Activated naive CD4-positive, alpha-beta T cell treated with anti-CD3 and anti-CD28 coated beads, Interleukin-2, amount 50 U/mL, for 72 hours (primary cell): ENCODE measurements at places on chromosomes 12 and 14.

GRCh38 chr12:49767333-49767732 is 26.0 kb downstream of the TMBIM6 start:
- no peak for DNase-seq

DNA sequence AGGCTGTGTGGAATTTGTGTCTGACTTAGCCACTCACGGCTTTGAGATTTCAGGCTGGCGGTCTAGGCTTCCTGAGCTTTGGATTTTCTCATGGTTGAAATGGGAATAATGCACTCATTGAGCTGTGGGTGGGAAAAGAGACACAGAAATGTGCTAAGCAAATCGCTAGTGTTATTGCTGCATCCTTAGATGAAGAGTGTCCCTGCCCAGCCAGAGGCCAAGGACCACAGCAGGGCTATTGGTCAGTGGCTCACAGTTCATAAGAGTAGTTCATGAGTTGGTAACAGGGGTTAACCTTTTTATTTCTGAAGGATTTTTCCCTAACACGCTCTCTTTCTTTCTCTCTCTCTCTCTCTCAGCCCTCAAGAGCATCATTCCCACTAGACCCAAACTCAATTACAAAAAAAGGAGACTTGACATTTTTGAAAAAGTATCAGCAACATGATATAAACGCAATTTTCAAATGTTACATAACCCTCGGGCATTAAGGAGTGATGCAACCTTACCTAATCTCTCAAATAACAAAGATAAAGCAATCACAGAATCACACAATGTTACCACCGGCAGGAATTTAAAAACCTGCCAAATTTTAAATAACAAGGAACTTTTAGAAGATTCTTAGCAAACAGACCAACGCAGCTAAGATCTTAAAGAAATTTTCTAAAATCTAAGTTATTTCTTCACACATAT is 36.7 kb upstream of the RMST start:
- no peak for DNase-seq

DNA sequence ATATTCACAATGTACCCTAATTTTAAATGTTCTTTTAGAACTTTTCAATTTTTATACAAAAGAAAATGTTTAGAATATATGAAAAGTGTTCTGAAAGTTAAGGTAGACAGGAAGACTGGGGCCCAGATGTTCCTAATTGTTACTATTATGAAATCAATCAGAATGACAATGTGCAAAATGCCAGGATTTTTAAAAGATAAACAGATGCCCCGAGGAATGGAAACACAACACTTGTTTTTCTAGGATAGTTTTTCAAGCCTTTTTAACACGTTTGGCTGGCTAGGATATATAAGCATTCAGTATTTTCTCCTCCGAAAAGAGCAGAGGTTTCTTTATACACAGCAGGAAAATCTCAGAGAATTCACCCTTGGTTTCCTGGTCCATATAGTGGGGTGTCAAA is 106.8 kb downstream of the ESR2 start:
- DNase-seq, result no peak

DNA sequence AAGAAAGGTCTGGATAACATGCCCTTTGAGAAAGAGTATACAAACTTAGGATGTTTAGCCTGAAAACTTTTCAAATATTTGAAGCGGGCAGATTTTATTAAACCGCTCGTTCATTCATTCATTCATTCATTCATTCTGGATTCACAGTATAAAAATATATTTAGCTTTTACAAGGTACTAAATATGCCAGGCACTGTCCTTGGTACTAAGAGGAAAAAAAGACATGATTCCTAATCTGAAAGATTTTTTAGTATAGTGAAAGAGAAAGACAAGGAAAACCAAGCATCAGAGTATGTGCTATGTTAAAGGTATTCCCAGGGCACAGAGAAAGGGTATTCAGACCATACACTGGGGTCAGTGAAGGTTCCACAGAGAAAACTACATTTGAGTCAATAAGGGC is 299.7 kb downstream of the BCAT1 start:
- DNase-seq, result no peak

DNA sequence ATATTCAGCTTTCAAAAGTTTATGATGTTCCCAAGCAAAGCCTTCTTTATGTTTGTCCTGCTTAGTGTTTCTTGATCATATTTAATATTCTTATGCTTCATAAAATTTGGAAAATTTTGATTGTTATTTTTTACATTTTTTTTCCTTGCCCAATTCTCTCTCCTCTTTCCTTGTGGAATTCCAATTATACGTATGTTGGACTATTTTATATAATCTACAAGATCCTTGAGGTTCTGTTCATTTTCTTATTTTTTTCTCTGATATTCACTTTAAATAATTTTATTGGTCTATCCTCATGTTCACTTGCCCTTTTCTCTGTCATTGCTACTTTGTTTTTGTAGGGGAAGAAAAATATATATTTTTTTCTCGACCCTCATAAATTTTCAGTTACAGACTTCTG is 167.7 kb downstream of the DYRK2 start:
- DNase-seq, result no peak

- DNase-seq, result no peak
Observed at GRCh38 chr14:55103971-55104954, 24.8 kb upstream of the LGALS3 start.

DNA sequence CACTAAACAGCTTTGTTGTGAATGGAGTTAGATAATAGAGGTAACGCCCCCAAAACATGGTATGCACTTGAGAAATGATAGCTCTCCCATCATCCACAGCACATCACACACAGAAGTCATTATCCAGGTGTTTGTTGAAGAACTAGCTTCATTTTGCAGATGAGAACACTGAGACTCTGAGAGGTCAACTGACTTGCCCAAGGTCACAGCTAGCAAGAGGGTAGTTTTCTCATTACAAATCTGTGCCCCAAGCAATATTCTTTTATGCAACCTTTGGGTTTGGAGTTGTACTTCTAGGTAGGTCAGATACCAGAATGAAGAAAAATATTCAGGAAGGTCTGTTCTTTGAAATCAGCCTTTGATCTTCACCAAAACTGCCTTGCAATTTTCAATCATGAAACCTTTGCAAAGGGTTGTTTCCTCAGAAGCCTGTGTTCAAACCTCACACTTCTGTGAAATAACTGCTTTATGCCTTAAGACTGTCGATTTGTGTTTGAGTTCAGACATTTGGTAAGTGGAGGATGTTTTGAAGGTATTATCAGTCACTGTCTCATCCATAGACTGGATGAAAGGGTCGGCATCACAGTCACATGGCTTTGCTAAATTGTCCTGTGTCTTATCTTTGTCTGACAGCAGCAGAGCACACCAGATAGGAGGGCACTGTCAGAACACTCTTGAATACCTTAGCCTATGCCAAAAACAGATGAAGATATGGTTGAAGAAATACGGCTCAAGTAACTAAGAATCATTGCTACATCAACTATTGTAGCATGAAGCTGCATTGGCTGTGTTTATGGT is 233.2 kb upstream of the BTG1 start:
- DNase-seq, result no peak

GRCh38 chr12:65325183-65325582 is 46.7 kb downstream of the MSRB3 start:
- DNase-seq, result no peak

DNA sequence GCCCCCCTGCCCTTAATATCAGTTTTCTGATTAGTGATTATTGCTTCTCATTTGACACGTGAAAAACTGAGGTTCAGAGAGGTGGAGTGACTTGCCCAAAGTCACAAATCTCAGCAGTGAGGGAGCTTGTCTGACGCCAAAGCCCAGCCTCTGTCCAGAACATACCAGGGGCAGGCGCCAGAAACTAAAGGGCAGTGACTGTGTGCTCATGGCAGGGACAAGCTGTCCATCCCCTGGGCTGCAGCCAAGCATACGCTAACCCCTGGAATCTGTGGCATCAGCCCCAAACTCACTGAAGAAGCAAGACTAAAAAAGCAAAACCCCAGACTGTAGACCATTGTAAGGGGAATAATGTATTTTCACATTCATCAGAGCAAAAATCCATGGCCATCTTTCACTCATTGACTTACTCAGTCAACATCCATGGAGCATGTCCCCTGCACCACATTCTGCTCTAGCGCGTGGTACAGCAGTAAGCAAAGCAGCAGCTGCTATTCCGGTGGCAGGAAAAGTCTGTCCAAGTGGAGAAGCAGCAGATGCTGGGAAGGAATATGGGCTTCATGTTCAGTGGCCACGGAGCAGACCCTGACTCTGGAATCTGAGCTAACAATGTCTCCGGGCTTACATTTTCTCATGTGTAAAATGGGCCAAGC is 1.5 kb upstream of the SERPINA4 start:
- DNase-seq, result no peak

- DNase-seq, result no peak
Observed at GRCh38 chr12:51185171-51185717, 12.3 kb upstream of the TFCP2 start.

GRCh38 chr14:33986804-33987203 is 35.9 kb upstream of the EGLN3 start:
- no peak for DNase-seq

GRCh38 chr12:8678661-8679111 is 16.1 kb upstream of the MFAP5 start:
- no peak for DNase-seq

GRCh38 chr12:107152315-107152714 is 59.0 kb upstream of the CRY1 start:
- no peak for DNase-seq

DNA sequence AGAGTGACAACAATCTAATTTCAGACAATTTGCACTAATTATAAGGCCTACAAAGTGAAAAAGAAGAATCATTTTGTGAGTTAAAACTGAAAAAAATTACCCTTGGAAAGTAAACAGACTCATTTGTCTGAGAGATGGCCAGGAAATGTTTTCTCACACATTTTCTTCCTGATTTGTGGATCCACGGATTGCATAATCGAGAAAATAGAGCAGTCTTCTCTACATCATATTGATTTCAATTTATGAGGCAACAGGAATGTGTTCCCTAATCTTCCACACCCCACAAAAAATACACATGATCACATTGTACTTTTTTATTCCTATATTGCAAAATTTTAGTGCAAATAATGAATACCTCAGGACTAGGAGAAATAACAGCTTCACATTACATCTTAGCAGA is 160.8 kb downstream of the CCER1 start:
- DNase-seq, result no peak

DNA sequence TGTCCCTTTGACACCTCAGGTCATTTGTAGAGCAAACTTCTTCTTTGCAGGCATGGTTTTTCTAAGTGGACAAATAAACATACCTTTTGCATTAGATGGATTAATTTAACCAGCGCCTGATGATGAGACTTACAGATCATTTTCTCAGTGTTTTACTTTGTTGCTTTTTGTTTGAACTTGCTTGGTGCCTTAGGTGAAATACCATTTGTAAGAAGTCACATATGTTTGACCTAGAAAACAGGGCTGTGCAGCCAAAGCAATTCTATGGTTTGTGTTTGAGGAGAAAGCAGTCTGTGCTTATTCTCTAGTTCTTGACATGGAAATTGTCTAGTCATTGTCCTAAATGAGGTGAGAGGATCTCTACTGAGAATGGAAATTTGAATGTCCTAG is 111.1 kb downstream of the DIP2B start:
- DNase-seq, result no peak

GRCh38 chr12:91493308-91493707 is 310.7 kb upstream of the DCN start:
- DNase-seq, result no peak

GRCh38 chr14:65351493-65352194 is 60.9 kb upstream of the FUT8 start:
- no peak for DNase-seq

DNA sequence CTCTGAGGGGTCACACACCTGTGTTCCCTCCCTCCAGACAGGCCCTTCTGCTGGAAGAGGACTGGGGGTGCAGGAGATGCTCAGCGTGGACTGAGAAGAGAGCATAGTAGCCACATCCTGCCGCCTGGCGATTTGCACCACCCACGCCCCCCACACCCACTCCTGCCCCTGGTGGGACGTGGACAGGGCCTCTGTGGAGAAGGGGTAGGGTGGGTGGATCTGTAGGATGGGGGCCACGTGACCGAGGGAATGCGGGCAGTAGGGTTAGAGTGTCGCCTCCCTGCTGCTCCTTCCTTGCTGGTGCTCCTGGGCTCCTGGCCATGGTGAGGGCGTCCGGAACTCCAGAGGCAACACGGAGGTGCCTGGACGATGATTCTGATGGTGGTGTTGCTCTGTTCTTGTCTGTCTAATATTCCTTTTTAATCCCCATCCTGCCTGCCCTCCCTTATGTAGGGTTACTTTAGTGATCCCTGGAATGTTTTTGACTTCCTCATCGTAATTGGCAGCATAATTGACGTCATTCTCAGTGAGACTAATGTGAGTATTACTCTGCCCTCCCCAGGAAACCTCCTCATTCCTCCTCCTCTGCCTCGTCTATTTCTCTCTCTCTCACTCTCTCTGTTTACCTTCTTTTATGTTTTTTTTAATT is 161.5 kb upstream of the FKBP4 start:
- DNase-seq, result no peak

- DNase-seq, result no peak
Observed at GRCh38 chr12:115215544-115215943, 531.6 kb upstream of the TBX3 start.

DNA sequence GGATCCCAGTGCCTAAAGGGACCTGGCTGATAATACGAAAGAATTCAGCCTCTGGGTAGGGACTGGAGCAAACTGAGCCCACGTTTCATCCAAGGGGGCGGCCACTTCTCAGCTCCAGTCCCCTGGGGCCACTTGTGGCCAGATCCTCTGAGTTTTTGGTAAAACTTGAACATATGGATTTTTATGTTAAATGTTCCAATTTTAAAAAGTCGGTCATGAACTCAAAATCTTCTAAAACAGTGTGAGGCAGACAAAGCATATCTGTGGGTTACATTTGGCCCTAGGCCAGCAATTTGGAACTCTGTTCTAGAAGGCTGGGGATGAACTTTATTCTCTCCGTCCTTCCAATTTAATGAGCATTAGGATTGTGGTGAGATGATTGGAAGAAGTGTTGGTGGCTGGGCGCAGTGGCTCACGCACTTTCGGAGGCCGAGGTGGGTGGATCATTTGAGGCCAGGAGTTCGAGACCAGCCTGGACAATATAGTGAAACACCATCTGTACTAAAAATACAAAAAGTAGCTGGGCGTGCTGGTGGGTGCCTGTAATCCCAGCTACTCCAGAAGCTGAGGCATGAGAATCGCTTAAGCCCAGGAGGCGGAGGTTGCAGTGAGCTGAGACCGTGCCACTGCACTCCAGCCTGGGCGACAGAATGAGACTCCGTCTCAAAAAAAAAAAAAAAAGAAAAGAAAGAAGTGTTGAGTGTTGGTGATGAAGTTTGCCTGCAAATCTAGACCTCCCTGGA is 3.0 kb upstream of the PPP1CC start:
- DNase-seq, result no peak
